ENCODE measurements at places on chromosomes 6 and 20.

- DNase-seq = peak; percentile 49
These were observed 29.9 kb upstream of the MTRF1L start for GRCh38 chr6:153032255-153032882.

DNA sequence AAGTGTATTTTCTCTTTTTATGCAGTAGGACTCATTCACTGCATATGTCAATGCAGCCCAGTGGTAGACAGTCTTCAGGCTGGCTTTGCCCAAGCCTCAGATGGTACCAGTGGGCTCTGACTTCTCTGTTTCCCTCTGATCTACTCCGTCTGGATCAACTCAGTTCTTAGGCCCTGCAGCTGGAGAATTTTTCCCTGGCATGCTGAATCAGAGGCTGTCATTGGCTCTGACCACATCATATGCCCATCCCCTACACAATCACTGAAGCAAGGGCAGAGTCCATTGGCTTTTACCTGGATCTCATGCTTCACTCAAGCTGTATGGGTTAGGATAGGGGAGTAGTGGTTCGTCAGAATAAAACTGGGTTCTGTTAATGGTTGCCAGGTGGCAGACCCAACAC lies 57.8 kb downstream of the KIZ start:
- no peak for DNase-seq

- DNase-seq = no peak
These were observed 252.0 kb upstream of the HTR1E start for GRCh38 chr6:86685230-86685797.

DNA sequence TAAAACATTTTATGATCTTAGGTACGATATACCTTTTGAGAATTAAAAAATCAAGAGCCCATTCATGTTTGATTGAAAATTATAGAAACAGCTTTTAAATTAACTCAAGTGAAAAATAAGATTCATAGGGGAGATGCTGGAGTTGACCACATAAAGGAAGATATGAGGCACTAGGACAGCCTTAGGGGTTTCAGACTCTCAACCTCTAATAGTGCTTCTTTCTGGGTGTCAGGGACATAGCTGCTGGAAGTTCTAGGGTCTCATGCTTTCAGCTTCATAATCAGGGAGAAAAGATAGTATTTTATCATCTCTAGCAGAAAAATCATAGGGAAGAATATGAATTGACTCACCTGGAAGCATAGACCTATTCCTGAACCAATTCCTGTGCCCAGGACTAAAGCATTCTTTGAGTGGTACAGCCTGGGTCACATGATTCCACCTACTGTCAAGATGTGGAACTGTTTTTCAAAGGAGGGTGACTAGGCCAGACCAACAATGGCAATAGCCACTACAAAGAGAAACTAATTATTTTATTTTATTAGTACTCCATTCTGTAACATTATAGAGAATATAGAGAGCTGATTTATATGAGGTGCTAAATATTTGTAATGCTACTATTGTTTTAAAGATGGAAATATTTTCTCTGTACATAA lies 27.8 kb upstream of the CENPW start:
- peak; percentile 52 for DNase-seq

- DNase-seq = no peak
These were observed 4.0 kb upstream of the DHX16 start for GRCh38 chr6:30676660-30677285.

GRCh38 chr20:53034899-53035298 lies 62.7 kb downstream of the TSHZ2 start:
- DNase-seq = no peak

- peak; percentile 55 for DNase-seq
These were observed 18.3 kb upstream of the GTSF1L start for GRCh38 chr20:43744966-43745730.

- no peak for DNase-seq
These were observed 110.4 kb downstream of the PLCB4 start for GRCh38 chr20:9179193-9179802.

DNA sequence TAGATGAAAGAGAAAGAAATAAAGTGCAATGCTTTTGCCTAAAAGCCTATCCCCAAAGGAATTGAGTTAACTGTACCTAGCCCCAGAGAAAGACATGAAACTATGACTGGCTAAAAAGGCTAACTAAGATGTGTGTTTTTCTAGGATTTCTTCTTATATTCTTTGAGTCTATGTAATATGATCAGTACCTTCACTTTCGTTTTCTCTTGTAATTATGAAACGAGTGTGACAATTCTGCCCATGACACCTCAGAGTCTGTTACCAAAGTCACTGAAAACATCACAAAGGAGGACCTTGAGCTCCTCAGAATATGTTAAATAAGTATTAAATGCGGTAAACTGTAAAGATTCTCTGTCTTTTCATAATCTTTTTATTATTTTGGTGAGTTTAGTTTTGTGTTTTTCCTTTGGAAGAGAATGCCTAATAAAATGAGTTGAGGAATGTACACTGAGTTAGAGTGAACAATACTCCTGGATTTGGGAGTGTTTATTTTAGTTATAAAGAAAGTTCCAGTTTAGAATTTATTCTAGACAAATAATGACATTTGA lies 141.3 kb downstream of the FUT9 start:
- no peak for DNase-seq

- DNase-seq = no peak
These were observed 385.0 kb downstream of the CD83 start for GRCh38 chr6:14502551-14502950.

DNA sequence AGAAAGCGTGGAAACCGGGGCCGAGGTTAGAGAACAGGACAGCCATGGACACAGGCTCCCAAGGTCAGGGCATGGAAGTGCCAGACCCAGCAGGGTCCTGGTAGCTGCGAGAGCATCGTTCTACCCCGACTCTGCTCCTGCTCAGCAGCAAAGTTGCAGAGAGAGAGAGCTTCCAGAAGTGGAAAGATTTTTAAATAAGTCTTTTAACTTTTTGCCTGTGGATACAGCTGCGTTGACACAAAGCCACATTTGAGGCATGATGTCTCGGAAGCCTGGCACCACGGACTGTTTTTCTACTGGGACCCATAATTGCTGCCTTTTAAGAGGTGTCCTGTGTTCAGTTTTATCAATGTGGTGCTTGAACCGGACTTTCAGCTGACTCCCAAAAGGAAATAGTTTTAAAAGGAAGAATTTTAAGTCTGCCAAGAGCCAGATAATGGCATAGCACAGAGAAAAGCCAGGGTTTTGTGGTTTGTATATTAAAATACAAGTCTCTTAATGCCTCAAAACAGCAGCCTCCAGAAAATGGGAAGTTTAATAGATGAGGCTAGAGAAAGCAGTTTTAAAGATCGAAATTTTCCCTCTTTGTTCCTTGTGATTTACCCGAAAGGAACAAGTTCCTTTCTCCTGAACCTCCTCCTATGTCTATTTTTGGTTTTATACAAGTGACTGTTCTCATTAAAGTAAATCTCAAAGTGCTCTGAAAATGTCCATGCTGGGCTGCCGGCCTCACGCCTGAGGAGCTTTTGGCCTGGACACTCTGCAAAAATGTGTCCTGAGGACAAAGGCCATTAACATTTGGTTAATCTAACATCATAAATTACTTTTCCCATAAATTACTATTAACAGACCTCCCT lies 91.5 kb downstream of the RIN2 start:
- DNase-seq = no peak

DNA sequence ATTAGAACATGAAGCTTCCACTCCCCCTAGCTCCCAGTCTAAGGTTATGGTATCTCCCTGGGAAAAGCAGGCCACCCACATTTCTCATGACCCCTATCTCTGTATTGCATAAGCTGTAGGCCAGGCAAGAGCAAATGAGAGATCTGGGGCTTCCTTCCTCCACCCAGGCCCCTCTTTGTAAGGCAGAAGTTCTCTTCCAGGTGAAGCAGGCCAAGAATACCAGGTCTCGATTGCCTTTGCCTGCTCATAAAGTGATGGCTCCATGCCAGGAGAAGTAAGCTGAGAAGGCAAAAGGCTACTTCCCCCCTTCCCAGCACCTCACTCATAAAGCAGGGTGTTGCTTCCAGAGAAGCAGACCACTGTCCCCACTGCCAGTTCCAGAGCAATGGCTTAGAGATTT lies 144.1 kb upstream of the KCNK16 start:
- no peak for DNase-seq

GRCh38 chr6:169977434-169978265 lies 226.2 kb downstream of the ERMARD start:
- no peak for DNase-seq

DNA sequence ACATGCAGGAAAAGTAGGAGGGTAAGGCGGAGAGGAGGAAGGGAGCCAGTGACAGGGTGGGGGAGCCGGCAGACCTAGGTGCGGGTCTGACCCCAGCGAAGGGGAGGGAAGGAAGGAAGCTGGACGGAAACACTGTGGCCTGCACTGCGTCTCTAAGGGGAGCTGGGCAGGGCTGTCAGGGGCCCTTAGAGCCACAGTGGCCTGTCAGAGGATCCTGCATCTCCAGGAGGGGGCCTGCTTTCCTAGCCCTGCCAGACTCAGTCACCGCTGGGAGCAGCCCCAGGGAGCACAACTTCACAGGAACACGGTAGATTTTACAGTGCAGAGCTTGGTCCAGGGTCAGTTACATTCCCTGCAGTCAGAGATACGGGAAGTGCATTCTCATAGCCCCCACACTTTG lies 118.2 kb downstream of the PACRG start:
- no peak for DNase-seq

- no peak for DNase-seq
These were observed 31.6 kb upstream of the MANEA start for GRCh38 chr6:95545686-95546085.

GRCh38 chr6:138013959-138014358 lies 93.3 kb downstream of the PERP start:
- DNase-seq = no peak

DNA sequence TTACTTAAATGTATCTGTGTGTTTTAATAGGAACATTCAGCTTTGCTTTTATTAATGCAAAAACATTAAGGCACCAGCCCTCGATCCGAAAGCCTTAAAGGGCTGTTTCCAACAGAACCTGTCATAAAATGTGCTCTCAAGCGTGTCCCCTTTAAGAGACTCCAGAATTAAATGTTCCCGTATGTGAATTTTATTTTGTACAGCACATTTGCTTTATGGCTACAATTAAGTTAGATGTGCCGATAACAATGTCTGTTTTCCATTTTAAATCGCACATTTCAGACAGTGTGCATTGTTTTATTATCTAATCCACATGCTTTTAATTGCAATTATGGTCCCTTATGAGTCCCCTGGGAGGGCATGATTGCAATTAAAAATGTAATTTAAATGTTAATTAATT lies 198.9 kb downstream of the TSHZ2 start:
- no peak for DNase-seq

- DNase-seq = no peak
These were observed 545.5 kb downstream of the EPM2A start for GRCh38 chr6:145189836-145190235.

- no peak for DNase-seq
These were observed 171.3 kb downstream of the FAXC start for GRCh38 chr6:99178168-99178567.

GRCh38 chr6:127471379-127472255 lies 12.4 kb upstream of the KIAA0408 start:
- no peak for DNase-seq

- DNase-seq = no peak
These were observed 67.9 kb upstream of the SNX9 start for GRCh38 chr6:157755032-157755745.

DNA sequence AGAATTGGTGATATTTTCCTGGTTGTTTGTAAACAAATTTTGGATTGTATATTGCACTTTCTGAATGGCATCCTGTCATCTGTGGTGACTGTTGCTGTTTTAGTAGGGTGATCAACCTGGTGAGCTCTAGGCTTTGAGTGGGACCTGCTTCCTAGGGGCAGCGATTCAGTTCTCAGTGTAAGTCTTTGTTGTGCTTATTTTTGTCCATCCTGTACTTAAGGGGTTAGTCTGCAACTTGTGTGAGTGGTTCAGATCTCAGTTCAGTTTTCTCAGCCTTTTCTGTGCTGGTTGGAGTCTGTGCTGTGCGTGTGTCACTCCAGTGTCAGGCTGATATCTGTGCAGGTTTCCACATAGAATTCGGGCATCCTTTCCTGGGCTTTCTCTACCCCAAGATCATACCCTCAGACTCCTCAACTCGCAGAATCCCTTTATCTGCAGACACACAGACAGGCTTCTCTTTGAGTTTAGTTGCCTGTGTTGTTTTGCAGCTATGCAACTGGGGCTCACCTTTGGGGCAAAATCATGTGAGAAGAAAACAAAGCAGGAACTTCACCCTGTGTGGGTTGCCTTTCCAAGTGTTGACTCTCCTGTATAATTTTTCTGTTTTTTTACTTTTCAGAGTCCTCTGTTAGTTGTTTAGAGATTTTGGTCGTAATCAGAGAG lies 177.7 kb downstream of the FARS2 start:
- DNase-seq = no peak

GRCh38 chr6:168117942-168118341 lies 38.9 kb upstream of the FRMD1 start:
- no peak for DNase-seq

- no peak for DNase-seq
These were observed 15.8 kb downstream of the KCNK15 start for GRCh38 chr20:44761423-44761822.

DNA sequence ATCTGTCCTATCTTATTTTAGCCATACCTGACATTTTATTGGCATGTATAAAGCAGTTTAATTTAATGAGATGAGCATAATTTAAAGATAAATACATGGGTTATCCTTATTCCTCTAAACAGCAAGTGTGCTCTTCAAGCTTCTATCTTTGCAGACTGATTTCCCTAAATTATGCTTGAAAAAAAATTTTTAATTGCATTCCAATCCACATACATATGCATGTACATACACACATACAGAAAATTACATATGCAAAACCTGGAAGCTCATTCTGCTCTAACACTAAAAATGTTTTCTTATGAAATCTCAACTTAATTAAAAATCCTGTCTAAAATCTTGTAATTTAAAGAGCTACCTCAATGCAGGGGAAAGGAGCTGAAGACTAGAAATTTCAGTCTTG lies 35.3 kb downstream of the FKBP1C start:
- no peak for DNase-seq

DNA sequence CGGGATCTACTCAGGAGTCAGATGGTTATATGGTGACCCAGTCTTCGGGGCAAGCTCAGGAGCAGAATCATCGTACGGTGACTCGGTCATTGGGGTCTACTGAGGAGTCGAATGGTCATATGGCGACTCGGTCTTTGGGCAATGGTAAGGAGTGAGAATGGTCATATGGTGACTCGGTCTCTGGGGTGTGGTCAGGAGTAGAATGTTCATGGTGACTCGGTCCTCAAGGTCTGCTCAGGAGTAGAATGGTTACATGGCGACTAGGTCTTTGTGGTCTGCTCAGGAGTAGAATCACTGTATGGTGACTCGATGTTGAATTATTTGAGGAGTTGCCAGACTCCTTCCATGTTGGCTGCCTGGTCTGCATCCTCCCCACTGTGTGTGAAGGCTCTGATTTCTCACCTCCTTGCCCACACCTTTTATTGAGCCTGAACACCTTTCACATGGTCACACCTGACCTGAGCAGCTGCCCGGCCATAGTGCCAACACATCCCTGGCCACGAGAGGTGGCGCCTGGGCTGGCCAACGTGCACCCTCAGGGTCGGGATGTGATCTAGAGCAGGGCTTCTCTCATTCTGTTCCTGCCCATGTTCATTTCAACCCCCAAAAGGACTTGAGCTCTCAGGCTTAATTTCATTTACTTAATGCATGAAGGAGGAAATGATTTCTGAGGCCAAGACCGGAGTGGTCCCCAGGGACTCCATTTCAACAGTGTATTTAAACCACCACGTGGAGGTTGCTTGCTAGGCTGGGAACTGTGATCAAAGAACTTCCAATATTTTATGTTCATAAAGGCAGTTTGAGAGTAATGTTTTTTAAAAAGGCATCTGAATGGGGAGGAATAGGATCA lies 119.5 kb downstream of the PHACTR3 start:
- DNase-seq = no peak

GRCh38 chr20:561437-562231 lies 18.0 kb upstream of the CSNK2A1 start:
- DNase-seq = peak; percentile 51

Data from AML-193 (cell line).